ENCODE measurements at places on chromosomes 1 and 21.

DNA sequence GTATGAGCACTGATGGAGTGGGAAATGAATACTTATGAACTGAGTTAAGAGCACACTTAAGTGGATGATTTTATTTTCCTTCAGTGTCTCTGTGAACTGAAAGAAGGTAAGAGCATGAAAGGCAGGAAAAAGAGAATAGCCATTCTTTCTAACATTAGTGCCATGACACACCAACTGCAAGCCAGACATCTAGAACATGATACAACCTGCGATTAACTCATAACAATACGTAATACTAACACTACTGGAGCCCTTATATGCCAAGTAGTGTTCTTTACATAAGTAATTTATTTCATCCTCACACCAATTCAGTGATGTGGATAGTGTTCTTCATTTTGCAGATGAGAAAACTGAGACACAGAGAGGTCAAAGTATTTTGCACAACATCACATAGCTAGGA is 56.7 kb downstream of the PRRX1 start:
- no peak for DNase-seq

- no peak for DNase-seq
Measured at GRCh38 chr1:90048043-90048442, 53.1 kb downstream of the ZNF326 start.

GRCh38 chr1:199221371-199222150 is 582.7 kb downstream of the PTPRC start:
- DNase-seq: no peak

DNA sequence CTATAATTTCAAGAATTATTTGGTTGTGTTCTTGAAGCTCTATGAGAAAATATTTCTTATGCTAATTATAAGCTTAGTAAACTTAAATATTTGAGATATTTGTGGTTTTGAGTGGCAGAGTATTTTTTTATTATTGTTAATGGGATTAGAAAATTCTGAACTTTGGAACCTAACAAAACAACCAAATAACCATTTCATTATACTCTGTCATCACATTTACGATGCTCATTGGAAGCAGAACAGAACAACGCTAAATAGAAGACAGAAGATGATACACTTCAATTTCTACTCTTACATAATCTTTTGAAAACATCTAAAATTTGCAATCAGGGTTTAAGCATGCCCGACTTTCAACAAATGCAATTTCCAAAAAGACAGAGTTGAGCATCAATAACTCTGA is 270.2 kb downstream of the PTPRC start:
- no peak for DNase-seq

DNA sequence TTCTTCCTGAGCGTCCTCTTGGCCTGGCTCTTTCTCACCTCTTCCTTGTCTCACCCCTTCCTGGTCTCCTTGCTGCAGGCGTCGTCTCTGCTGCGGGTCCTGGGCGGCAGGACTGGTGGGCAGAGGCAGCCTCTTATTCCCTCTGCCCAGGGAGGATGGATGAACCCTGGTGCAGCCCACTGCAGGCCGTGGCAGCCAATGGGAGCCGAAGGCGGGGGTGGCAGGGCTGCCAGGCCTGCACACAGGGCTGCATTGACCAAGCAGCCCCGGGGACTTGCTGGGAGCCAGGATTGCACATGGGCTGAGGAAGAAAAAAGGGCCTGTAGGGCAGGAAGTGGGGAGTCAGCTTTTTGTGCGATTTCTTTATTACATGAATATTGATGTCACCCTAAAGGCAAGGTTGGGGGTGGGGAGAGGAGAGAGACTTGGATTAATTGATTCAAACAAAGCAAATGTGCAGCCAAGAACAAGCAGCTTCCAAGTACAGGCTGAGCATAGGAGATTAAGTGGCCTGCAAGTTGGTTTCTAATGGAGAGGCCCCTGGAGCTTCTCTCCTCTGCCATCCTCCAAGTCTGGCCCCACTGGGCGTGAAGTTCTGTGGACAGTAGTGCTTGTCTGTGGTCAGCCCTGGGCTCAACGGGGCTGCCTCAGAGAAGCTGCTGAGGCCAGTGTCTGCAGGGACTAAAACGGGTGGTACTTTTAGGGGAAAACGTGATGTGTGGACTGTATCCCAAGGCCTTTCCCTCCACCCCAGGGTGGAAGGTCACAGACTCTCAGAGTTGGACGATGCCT is at the start of gene S100B:
Gene S100B (minus strand): TSS at position 108 of the 792 bp plus-strand sequence. CDS start 2,667 bp downstream, outside the sequence.
- no peak for DNase-seq

- no peak for DNase-seq
Measured at GRCh38 chr1:183604815-183605214, 14.6 kb upstream of the NCF2 start.

GRCh38 chr1:187313115-187313514 is 484.4 kb downstream of the PLA2G4A start:
- DNase-seq: no peak

DNA sequence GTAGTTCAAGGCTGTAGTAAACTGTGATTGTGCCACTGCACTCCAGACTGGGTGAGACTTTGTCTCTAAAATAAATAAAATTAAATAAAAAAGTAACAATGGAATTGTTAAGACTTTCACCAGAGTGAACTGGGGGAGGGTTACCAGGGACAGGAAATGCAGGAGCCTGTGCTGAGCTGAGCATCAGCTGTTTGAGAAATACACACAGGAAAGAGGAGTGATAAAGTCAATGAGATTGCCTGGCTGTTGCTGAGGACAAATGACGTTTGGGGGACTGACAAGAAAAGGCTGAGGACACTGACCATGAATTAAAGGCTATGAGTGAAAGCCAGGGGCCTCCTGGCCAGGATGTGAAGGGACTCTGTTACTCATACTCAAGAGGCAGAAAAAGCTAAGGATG is 226.3 kb downstream of the SETD4 start:
- DNase-seq: no peak

GRCh38 chr1:89733748-89734147 is 87.1 kb upstream of the LRRC8D start:
- DNase-seq: no peak

- DNase-seq: no peak
Measured at GRCh38 chr1:53362851-53363642, 35.2 kb upstream of the LRP8 start.

DNA sequence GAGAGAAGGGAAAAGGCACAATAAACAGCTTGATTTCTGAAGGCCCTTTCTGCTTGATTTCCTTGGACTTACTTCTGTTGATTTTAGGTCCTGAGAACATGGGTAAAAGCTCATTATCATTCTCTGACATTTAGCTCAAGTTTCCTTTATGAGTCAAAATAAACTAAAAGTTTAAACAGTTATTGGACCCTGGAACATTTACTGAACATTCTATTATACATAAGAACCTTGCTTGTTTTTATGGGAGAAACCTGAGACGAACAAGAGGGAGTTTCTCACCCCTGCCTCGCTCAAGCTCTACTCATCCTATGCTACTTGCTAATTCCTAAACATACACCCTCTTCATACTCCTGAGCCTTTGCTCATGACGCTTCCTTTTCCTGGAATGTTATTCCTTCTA is 538.3 kb upstream of the PKN2 start:
- DNase-seq: no peak

DNA sequence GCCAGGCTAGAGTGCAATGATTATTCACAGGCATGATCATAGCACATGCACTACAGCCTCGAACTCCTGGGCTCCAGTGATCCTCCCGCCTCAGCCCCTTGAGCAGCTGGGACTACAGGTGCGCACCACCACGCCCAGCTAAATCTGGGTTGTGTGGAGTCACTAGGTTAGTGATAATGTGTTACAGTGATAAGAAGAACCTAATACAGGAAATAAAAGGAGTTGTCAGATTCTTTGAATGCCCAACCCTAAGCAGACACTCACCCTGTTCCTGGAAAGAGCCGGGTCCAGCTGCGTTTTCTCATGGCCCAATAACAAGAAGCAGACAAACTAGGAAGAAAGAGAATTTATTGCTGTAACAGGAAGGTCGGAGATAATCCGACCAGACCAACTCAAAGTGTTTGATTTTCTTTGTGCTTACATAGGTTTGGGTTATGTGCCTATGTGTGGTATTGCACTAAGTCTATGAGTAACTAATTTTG is 8.8 kb downstream of the IFNGR2 start:
- DNase-seq: no peak

DNA sequence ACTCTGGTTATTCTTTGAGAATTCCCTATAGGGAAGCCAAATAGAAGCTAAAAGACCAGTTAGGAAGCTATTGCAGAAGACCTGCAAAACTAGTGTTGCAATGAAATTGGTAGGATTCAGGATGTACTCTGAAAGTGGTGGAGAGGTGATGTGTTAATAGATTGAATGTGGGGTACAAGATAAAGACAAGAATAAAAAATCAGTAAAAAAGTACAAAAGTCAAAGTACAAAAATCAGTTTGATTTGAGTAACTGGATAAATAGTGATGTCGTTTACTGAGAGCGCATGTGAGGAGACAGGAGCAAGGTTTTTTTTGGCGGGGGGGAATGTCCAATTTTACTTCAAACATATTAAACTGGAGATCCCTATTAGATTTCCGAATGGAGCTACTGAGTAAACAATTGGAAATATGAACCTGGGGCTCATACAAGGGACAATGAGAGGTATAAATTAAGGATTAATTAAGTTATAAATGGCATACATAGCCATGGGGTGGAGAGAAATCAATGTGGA is 2.5 kb upstream of the DCAF8 start:
- DNase-seq: no peak

- peak; percentile 38 for DNase-seq
Measured at GRCh38 chr1:37765916-37766664, 1.2 kb upstream of the EPHA10 start.

- no peak for DNase-seq
Measured at GRCh38 chr1:154957091-154957657, 1.3 kb upstream of the PBXIP1 start.

- no peak for DNase-seq
Measured at GRCh38 chr1:96076589-96076988, 645.0 kb upstream of the PTBP2 start.

DNA sequence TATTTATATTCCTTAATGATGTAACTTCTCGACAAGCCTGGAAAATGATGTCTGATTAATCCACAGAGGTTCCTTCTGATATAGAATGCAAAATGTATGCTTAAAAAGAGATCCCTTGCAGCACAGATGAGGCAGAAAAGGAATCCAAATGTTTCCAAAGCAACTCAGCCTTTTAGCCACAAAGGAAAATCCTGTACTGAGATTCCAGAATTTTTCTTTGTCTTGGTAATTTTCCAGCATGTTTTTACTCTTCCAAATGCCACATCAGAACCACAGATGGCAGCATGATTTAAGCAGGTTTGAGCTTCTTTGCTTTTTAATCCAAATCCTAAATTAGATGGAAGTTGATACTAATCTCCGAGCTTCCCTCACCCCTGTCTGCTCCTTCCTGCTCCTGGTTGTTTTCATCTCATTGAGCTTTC is 176.4 kb upstream of the PALMD start:
- DNase-seq: no peak

- no peak for DNase-seq
Measured at GRCh38 chr1:10945991-10946509, 66.4 kb upstream of the TARDBP start.

DNA sequence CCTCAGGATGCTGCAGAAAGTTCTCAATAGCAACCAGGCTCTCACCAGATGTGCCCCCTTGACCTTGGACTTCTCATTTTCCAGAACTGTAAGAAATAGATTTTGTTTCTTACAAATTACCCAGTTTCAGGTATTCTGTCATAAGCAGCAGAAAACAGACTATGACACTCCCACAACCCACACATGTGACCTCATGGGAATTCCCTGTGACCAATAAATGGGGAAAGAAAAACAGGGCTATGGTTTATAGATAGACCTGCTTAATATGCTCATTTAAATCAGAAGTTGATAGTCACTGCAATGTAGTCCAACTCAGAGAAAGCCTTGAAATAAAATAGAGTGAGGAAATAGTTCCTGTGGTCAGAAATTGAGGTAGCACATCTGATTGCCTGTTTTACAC is 380.9 kb upstream of the PTBP2 start:
- DNase-seq: no peak

GRCh38 chr1:220368352-220369265 is 96.4 kb upstream of the RAB3GAP2 start:
- DNase-seq: no peak

DNA sequence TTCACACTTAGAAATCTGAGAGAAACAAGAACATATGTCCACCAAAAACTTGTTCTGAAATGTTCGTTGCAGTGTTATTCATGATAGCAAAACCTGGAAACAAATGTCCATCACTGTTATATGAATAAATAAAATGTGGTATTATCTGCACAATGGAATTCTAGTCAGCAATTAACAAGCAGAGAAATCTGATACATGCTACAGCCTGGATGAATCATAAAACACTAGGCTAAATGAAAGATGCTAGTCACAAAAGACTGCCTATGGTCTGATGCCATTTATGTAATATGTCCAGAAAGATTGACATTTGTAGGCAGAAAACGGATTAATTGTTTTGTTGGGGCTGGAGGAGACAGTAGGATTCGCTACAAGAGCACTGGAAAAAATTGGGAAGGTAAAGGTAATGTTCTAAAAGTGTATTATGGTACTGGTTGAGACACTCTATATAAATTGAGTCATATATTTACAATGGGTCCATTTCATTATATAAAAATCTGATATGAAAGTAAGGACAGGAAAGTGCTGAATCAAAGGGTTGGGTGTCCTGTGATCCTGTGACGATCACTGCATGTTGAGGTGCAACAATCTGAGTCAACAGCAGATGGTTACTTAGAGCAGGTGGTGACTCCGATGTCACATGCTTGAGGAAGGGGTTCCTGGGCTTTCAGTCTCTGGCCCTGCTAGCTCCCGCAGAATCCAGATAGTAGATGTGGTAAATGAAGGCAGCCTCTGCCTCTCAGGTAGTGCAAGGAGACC is 102.1 kb upstream of the NBPF4 start:
- DNase-seq: no peak

GRCh38 chr1:68521286-68521685 is 24.4 kb upstream of the DEPDC1 start:
- no peak for DNase-seq

GRCh38 chr1:57067863-57068262 is 102.0 kb upstream of the C8B start:
- no peak for DNase-seq

- no peak for DNase-seq
Measured at GRCh38 chr1:229046251-229046853, 224.6 kb upstream of the RAB4A start.

DNA sequence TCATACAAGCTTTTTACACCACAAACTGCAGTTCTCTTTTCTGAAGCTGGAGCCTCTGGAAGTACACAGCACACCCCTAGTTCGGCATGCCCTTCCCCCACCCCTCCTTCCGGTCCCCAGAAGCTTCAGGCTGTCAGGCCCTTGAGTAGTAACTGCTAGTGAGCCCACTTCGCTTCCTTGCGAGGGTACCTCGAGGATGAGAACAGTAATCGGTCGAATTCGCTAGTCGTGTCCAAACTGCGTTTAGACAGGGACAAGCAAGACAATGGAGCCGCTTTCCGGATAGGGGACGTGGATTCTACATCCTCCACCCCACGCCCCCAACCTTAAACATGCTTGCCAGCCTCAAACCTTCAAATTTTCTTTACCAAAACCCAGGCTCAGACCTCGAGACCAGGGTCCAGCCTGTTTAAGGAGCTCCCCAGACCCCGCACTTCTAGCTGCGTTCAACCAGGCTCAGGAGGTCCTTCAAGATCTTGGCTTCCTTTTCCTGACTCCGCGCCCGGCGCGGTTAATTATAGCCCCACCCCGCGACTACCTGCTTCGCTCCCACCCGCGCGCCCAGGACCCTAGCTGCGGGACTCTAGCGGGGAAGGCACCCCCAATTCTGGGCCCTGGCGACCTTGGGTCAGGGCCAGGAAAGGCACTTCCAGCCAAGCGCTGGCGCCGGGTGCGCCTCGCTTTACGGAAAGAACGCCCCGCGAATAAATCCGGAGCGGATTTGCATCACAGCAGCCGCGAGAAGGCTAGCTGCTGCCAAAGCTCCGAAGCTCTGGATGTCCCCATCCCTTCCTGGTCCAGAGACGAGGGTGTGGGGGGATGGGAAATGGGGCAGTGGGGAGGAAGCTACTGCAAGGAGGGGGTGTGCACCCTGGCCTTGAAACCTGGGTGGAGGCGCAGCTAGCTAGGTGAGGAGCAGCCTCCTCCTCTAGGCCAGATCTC is 8.1 kb upstream of the TSPAN1 start:
- DNase-seq: peak; percentile 72

Data from activated naive CD4-positive, alpha-beta T cell treated with anti-CD3 and anti-CD28 coated beads for 36 hours (primary cell).